Activated T-cell treated with anti-CD3 and anti-CD28 coated beads, Interleukin-2, amount 50 U/mL, for 72 hours (primary cell): ENCODE measurements at places on chromosomes 3 and 15.

GRCh38 chr3:133069556-133070286, 31.5 kb downstream of the TMEM108 start:
- no peak for DNase-seq

GRCh38 chr3:158405507-158405906, 165.5 kb upstream of the MLF1 start:
- no peak for DNase-seq

DNA sequence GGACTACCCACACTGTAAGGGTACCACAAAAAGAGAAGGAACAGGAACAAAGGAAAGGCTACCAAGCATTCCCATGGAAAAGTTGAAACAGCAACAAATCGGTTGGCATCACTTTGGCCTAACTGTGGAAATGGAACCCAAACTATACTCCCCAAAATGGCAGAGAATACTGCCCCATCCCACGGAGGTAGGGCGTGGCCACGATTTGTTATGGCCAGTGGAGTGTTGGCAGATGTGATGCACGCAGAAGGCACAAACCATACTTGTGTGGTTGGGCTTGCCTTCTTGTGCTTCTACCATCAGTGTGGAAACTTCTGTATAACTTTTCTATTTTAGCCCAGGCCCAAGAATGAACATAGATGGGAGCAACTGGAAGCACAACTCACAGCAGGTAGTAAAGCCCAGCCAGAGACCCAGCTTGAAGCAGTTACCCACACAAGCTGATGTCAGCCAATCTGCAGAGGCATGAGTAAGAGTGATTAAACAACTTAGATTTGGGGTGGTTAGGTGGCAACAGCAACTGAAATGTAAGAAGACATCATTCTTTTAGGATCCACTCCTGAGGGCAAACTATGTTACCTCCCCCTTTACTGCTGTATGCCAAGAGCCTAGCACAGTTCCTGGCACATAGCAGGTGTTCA, 64.1 kb downstream of the BTD start:
- DNase-seq: no peak

DNA sequence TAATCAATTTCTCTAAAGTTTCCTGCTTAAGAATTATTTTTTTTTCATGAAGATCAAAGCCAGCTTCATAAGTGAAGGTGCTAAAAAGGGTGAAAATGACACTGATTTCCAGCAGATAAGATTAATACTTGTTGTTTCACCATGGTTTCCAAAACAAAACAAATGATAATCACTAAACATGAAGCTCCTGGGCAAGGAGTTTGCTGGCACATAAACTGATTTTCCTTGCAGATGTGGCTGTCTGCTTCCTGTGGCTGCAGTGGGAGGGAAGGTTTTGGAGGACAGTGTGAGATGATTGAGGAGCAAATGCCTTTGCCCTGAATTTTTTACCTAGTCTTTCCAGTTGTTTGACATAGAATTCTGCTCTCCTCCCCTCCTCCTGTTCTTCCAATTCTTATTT, 228.8 kb downstream of the DIPK2A start:
- DNase-seq: no peak

DNA sequence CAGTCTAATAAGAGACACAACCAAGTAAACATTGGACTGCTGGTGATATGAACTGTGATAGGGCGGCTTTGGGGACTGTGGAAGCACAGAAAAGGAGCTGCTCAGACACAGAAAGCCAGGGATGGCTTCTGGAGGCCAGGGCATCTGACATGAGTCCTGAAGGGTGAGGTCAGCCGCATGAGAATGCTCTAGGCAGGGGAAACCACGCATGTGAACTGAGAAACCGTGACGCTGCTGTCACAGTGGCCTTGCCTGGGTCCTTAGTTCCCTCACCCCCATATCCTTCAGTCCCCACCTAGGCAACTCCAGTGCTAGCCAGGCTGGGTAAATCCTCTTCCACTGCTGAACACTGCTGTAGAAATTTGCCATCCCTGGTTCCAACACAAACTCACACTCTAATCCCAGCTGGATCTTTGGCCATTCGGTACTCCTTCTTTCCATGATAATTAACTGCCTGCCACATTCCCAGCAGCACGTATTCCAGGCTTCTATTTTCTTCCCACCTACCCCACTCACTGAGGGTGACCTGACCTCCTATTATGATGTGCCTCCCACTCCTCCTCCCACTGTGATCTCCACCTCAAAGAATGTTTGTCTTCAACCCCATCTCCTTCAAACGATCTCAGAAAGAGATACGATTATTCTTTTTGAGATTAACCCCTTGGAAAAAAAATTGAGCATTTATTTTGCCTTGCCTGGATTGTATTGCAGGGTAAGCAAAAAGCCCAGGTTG, 31.4 kb downstream of the CRYGS start:
- no peak for DNase-seq

- peak; percentile 85 for DNase-seq
Measured at GRCh38 chr15:67080900-67081431, 15.6 kb downstream of the SMAD3 start.

DNA sequence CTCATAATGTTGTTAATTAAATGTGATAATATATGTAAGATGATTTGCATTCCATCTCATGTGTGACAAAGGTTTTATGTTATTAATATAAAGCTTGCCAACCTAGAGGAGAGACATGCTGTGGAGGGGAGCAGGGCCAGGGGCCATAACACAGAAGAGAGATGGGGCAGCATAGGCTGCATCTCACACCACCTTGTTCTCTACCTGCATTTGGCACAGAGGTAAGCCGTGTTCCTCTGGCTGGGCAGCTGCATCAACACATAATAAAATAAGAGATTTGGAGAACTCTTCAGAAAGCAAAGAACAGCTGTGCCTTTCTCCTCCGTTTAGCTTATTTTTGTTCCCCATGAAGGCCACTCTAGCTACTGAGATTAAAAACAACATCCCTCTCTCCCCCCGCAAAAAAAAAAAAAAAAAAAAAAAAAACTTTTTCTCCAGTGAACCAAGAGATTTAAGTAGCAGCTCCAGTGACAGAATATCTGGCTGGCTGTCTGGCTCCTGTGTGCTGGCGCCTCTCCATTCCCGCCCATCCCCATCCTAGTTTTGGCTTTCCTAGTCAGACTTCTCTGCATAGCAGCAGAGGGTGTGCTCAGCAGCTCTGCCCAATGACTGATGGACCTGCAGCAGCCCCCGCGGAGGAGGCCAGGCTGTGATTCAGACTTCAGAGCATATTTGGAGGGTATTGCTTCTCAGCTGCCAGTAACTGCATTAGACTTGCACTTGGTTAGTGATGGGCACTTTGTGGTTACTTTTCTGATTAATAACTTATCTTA, 52.2 kb upstream of the STXBP5L start:
- DNase-seq: no peak

- DNase-seq: peak; percentile 22
Measured at GRCh38 chr15:40927873-40928806, 1.0 kb upstream of the DLL4 start.

- no peak for DNase-seq
Measured at GRCh38 chr3:43618142-43618541, 3.7 kb downstream of the ANO10 start.

DNA sequence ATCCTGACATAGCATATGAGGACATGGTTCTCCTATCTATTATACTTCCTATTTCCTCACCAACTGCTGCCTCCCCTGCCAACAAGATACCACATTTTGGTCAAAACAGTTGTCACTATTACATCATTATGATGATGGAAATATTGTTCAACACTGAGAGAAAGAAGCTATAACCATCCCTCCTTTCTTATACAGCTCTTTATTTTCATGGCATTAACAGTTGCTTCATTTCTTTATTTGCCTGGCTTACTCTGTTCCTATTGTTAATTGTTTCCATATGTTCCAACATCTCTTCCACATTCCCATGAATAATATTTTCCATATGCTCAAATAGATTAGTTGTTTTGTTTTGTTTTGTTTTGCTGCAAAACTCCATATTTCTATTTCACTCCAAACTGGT, 40.8 kb upstream of the FILIP1L start:
- DNase-seq: no peak

DNA sequence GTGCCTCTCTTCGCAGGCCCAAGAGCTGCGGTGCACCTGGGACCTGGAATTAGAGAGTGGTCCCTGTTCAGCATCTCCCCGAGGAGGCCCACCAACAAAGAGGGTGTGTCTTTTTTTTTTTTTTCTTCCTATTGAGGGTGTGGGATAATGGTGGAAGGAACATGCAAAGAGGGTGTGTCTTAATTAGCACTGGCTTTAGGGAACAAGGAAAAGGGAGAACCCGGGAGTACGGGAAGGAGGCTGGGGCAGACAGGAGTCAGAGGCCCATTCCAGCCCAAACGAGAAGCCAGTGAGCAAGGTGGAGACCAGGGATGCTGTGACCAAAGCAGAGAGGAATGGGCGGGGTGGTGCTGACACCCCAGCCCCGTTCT, 429 bp upstream of the LOXL1 start:
- DNase-seq: no peak

GRCh38 chr15:66773129-66773873, 71.3 kb downstream of the SMAD6 start:
- DNase-seq: no peak

DNA sequence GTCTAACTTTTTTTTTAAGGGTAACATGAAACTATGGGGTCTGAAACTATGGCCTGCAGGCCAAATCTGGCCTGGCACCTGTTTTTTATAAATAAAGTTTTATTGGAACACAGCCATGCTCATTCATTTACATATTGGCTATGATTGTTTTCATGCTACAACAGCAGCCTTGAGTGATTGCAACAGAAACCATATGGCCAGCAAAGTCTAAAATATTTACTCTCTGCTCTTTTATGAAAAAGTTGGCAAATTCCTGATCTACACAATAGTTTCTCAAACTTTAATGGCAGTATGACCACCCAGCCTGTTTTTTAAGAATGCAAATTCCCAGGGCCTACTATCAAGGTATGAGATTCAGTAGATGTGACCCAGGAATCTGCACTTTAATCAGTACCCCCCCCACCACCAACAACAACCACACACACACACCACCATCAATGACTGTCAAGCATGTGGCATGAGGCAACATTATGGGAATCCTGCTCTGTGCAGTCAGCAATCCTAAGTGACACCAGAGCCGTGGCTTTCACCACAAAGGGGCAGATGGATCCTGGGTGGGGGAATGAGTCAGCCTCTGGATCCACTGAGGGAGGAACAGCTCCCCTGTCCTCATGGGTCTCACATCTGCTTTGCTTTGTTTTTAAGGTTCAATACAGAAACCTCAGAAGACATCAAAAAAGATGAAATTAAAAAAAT, 142.8 kb downstream of the NTRK3 start:
- DNase-seq: no peak

DNA sequence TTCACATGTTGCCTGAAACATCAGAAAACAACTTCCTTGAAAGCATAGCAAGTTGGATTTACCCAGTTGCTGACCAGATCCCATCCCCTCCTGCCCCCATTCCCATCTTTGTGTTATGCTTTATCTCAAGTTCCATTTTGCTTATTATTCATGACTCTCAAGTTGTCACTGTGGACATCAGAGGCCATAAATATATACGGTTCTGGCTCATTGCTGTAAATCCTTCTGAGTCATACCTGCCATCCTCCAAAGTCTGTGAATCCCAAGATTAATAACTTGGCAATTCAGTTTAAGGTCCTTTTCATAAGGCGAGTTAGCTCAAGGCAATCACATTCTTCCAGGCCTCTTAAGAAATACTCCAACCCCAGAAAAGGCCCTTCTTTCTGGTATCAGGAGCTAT, 126.2 kb upstream of the C2CD4B start:
- no peak for DNase-seq

DNA sequence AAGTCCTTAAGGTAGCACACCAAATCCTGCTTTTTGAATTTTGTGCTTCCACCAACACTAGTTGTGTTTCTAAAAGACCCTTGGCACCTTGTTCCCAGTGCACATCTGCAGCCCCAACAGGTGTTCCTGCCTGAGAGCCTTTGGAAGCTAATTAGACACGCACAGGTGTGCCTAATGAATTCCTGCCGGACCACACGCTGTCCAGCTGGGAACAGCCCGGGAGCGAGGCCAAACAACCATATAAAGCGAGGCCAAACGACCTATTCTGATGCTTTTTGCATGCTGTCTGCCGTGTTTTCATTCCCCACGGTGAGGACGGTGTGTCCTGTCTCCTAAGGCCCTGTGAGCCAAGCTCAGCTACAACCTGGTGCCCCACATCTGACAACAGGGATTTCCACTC, 99.5 kb downstream of the ATG7 start:
- no peak for DNase-seq

DNA sequence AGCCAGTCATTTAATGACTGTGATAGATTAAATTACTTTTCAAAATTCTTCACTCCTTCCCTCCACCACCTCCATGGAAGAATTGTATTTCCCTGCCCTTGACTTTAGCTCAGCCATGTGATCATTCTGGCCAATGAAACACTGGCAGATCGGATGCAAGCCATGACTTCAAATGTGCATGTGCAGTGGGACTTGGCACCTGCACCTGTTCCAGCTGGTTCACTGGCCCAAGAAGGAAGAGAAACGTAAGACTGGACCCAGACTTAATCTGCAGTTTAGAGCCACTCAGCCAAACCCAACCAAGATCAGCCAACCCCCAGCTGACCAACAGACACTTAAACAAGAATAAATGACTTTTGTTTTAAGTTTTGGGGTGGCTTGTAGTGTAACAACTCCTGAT, 11.8 kb downstream of the DPH3 start:
- DNase-seq: no peak

- no peak for DNase-seq
Measured at GRCh38 chr3:124032311-124032880, 40.5 kb upstream of the ROPN1 start.

DNA sequence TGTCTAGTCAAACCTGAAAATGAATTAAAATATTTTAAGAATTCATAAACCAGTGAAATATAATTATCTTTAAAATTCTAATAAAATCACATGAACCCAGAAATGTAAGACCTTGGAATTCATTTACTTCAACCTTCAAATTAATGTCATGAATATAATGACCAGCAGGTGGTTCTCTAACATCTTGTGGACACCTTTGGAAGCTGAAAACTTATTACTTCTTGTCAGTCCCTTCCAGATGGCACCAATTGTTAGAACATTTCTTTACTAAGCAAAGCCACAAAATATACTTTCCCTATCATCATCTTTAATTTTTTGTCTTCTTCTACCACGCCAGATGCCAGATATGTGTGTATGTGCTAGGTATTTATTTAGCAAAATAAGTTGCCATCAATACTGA, 240.0 kb downstream of the MBNL1 start:
- DNase-seq: no peak

DNA sequence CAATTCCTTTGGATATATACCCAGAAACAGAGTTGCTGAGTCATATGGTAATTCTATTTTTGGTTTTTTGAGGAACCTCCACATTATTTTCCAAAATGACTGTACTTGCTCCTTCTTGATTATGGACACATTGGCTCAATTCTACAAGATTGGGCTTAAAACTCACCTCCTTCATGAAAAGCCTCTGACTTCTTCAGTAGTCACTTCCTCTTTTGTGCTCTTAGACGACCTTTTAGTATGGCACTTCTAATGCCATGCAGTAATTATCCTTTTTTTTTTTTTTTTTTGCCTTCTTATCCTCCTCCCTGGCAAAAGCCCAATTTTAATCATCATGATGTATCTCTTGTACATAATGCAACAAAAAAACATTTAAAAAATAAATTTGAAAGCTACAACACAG, 33.0 kb upstream of the ABHD17C start:
- no peak for DNase-seq

DNA sequence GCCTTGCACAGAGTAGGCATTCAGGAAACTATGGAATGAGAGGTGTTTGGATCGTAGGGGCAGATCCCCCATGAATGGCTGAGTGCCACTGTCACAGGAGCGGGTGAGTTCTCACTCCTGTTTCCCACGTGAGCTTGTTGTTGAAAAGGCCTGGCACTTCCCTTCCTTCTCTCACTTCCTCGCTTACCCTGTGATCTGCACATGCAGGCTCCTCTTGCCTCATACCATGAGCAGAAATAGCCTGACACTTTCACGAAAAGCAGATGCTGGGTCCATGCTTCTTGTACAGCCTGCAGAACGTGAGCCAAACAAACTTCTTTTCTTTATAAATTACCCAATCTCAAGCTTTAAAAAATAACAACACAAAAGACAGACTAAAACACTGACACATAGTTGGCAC, 55.4 kb downstream of the AGBL1 start:
- no peak for DNase-seq
